ENCODE measurements at places on chromosomes 11 and 22.

DNA sequence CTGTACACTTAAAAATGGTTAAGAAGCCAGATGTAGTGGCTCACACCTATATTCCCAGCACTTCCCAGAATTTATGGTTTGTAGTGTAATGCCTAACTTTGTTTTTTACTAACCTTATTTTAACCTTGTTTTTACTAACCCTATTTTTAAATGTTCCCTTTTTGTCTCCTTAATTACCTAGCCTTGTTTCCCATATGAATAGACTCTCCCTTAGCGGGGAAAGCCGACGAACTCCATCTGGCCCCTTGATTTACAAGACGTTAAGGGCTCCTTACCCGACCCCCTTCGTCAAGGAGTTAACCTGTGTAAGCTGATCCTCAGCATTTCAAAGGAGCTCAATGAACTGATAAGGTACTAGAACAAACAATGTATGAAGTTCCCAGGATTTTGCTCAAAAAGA, 17.1 kb downstream of the APOBEC3H start:
- DNase-seq: no peak

DNA sequence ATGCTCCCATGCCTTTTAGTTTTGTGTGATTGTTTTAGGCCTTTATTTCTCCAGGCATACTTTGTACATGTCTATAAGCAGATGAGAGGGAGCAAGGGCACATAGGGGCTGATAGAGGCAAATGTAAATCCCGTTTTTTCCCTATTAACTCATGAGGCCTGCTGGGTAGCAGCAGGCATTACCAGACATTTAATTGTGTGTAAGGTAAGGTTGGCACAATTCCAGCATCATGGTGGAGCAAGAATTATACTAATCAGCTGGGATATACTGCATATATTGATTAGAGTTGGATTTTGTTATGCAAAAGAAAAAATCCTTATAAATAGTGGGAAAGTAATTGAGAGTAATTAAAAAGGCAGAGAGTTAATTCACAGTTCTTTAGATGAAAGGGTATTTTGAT, 12.2 kb downstream of the FAT3 start:
- no peak for DNase-seq

DNA sequence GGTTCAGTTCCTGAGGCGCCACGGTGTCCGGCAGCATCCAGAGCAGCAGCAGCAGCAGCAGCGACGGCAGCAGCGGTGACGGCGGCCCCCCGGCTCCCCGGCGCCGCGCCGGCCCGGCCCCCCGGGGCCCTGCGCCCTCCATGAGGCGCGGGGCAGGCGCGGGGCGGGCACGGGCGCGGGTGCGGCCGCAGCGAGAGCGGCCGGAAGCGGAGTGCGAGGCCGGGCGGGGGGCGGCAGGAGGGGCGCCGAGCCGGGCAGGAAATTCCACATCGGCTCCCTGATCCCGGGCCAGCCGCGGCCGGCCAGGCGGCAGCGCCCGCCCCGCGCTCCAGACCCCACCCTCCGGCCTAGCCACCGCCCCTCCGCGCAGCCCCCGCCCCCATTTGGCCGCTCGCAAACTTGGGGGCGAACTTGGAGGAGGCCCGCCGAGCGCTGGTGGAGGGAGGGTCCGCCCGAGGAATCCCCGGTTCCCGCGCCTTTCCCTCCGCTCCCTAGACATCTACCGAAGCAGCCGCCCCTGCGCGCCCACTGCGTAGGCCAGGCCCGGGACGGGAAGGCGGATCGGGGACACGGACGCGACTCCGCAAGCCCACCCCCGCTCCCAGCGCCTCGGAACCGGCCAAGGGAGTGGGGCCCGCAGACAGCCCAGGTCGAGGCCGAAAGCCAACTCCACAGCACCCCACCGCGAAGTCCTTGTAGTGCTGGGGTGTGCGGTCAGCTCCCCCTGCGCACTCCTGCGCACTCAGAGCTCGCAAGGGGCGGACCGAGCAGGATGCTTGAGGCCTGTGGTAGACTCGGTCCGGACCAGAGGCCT, at the start of gene SCARF2:
TSS of gene SCARF2 (minus strand) at position 213 of the 814 bp plus-strand sequence. CDS start at position 142, 71 bp downstream.
- DNase-seq: no peak

DNA sequence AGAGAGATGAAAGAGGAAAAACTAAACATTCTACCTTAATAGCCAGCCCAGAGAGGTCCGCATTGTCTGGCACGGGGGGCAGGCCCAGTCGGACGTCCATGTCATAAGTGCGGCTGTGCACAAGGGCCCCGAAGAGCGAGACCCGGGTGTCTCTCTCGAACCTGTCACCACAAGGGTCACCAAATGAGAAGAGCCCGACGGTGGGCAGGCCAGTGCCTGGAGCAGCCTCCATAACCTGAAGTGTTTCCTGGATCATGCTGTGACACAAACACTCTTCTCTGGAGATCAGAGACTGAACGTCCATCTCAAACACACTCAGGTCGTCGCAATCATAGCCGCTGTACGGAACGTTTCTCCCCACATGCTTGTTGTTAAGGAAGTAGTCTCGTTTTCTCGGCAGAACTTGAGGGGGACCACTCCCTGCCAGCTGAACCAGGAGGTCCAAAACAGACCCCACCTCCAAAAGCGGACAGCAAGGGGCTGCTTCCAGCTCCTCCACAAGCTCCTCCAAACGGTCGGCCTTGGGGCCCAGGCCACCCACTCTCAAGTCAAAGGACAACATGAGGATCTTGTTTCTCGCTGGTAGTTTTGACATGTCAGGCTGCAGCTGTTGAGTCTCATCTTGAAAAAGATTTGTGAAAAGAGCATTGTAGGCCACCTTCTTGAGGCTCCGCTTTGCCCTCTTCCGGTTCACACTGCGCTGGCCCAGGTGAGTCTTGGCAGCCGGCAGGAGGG, 971 bp downstream of the TUBGCP6 start:
- no peak for DNase-seq

DNA sequence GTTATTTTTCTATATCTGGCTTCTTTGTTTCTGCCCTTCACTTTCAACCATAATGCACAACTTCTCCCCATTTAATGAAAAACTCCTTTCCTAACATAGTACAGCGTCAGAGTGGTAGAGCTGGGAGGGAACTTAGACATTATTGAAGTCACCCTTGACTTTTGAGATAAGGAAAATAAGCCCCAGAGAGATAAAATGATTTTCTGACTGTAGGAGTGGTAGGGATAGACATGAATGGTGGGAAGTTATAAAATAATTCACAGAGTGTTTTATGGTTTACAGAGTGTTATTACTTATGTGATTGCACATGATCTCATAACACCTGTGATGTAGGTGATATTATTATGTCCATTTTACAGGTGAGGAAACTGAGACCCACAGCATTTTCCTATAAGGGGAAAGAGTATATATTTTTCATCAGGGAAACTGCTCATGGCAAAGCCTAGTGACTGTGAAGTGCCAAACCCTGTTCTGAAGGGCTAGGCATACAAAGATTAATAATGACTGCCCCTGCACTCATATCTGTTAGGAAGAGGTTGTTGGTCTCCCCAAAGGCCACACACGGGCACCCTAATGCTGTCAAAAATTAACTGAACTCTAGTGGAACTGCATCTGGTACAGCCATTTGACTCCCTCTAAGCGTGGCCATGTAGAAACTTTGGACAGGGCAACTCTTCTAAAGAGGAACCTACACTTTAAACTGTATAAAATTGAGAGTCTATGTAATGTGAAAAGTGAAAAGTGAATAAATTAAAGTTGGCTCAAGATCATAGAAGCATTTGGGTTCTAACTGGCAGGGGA, 61.1 kb upstream of the PICALM start:
- DNase-seq: no peak

DNA sequence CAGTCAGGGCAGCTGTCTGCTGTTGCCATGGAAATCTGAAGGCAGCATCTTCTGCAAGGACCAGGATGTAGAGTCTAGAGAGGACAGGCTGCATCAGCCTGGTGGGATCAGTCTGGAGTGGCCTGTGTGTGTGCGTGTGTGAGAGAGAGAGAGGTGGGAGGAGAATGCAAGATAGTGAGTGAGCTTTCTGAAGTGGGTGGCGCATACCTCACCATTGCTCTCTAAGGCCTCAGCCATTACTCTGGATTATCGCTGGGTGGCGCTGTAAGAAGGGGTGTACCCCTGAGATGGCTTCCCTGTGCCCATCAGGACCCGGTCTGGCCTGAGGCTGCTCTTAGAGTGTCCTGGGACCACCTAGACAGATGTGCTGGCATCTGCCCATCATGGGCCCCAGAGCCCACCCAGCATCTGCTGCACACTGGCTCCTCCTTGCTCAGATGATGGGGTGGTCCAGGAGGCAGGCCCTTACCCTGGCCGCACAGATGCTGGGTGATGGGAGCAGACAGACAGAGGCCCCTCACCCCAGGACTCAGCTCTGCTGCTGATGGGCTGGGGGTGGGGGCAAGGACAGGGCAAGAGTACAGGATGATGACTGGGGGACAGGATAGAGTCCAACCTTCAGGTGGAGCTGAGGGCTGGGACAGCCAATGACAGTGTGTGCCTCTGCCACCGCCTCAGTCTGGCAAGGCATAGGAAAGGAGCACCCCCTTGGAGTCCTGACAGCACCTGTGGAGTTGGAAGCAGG, 25.7 kb upstream of the TUB start:
- DNase-seq: no peak

DNA sequence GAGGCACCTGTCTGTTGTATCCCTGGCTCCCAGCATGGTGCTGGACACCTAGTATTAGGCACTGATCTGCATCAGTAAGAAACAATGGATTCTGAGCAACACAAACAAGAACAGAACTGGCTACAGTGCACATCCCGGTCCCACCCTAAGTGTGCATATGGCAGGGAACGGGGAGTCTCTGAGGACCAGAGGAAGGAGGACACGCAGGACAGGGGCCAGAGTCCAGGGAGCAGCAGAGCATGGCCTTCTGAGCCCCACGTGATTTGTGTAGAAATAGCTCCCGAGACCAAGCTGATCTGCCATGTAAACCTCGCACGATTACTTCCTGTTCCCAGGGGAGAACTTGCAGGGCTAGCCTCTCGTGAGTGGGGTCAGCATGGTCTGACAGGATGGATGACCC, 12.7 kb upstream of the SNX32 start:
- DNase-seq: no peak

- peak; percentile 47 for DNase-seq
Measured at GRCh38 chr11:118224511-118225188, at the start of gene JAML. Gene JAML (minus strand): TSS chr11:118225011. CDS start chr11:118214866, 10,145 bp downstream.

DNA sequence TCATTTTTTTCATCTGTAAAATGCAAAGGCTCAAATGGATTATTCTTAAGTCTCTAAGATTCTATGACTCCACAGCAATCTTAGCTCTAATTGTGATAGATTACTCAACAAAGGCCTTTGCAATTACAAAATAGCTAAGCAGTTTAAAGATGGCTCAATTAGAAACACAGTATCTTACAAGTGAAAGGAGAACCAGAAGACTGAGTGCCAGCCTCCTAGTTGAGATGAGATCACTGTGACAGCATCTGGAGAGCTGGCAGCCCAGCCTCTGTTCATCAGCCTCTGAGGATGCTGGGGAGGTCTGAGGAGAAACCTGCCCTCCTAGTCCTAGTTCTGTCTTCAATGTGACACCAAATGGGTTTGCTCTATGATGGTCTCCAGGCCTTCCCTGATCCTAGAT, 158.4 kb upstream of the NARS2 start:
- DNase-seq: no peak

DNA sequence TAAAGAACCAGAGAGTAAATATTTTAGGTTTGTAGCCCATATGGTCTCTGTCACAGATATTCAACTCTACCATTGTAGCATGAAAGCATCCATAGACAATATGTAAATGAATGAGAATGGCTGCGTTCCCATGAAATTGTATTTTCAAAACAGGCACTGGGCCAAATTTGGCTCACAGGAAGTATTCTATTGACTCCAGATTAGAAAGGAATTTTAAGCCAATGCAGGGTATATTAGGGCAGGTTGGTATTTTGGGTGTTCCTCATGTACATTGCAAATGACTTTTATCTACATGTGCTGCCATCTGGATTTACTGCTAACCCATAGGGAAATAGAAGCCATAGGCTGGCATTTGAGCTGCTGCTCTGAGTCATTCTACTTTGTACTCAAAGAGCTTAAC, 35.1 kb upstream of the PDGFD start:
- no peak for DNase-seq

- DNase-seq: no peak
Measured at GRCh38 chr11:47329987-47330931, 22.2 kb downstream of the MYBPC3 start.

DNA sequence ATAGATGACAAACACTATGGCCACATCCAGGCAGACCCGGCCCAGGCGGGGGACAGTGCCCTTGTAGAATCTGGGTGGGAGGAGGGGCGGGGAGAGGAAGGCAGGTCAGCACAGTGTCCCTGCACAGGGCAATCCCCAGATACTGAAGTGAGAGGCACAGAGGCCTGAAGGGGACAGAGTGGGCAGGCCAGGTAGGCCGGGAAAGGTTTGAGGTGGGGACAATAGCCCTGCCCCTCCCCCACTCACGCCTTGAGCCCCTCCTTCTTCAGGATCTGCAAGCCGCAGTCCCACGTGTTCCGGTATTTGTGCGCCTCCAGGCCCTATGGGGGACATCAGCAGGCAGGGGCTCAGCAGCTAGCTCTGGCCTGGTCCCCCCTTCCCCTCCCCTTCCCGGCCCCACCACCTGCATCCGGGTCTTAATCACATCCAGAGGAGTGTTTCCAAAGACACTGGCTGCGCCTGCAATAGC, 2.3 kb downstream of the SLC25A1 start:
- no peak for DNase-seq

- no peak for DNase-seq
Measured at GRCh38 chr11:85750646-85751045, 60.3 kb downstream of the SYTL2 start.

DNA sequence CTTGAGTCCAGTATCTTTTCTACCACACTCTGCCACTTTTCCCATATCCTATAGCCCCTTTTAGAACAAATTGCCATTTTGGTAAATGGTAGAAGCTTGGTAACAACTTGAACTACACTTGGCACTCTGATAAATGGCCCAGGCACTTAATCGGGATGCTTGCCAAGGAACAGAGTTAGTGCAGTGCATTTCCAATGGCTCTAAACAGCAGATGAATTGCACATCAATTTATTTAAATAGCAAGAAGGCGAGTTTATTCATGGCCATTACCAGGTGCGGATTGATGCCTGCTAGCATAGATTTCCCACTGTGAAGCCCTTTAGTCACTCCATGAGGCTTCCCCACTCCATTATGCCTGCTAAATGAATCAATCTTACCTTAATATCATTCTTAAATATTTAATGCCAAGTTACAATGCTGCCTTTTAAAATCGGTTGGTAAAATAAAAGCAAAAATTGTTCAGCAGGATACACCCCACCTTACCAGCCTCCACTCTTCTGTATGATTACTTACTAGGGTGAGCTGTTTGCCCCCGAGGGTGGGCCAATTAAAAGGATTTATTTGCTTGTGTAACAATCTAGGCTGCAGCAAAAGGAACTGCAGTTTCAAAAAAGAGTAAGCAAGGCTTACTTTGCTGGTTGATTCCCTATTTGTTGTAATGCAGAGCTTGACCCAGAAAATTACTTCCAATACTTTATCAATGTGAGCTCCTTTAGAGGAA, 136.0 kb upstream of the ARHGAP42 start:
- DNase-seq: no peak

DNA sequence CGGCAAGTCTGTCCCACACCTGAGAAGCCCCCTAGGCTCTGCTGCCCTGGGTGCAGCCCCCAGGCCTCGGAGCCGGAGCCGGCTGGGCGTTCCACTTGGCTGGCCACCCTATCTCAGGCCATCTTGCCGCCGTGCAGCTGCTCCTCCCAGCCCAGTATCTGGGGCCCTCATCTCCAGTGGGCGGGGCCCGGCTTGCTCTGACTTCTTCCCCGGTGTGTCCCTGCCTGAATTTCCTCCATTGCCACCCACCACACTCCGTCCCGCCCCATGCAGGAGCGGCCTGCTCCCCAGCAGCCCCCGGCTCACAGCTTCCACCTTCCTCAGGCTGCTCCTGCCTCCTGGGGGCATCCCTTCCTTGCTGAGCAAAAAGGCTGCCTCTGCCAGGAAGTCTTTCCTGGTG, 46.6 kb downstream of the WNT7B start:
- DNase-seq: no peak

- no peak for DNase-seq
Measured at GRCh38 chr22:38018938-38019827, 34.8 kb upstream of the SOX10 start.
